ENCODE measurements at places on chromosomes 4 and X.

DNA sequence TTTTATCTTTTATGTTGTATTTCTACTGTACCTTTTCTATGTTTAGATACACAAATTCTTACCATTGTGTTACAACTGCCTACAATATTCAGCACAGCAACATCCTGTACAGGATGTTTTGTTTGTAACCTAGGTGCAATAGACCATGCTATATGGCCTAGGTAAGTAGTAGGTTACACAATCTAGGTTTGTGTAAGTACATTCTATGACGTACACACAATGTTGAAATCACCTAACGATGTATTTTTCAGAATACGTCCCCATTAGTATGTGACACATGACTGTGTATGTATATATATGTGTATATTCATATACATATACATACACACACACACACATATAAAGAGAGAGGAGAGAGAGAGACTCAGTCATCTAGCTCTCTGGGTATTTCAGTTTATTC is 103.5 kb downstream of the CLNK start:
- DNase-seq, result no peak

- no peak for DNase-seq
Observed at GRCh38 chr4:624705-625590, at the start of gene PDE6B. Gene PDE6B, plus strand, starts transcription at chr4:625573. Its CDS starts 54 bp downstream, at chr4:625627.

DNA sequence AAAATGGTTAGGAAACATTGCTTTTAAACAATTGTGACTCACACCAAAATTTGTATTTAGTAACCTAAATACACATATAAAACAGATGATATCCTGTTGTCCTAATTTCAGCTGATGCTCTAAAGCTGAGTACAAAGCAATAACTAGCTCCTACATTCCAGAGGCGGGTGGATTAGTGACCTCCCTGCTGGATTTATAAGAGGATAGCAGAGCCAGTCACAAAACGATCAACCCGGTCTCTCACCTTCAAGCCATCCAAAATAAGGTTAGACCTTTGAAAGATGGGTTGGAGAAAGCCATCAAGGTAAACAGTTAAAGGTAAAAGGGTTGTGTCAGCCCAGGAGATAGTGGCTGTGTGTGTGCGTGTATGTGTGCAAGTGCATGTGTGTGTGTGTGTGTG is 43.2 kb upstream of the SFRP2 start:
- no peak for DNase-seq

- no peak for DNase-seq
Observed at GRCh38 chrX:41276661-41277506, 57.1 kb upstream of the DDX3X start.

- DNase-seq, result peak; percentile 17
Observed at GRCh38 chr4:17092736-17093437, 194.4 kb upstream of the LDB2 start.

GRCh38 chr4:28621591-28621990 is 1761.0 kb downstream of the STIM2 start:
- peak; percentile 34 for DNase-seq

DNA sequence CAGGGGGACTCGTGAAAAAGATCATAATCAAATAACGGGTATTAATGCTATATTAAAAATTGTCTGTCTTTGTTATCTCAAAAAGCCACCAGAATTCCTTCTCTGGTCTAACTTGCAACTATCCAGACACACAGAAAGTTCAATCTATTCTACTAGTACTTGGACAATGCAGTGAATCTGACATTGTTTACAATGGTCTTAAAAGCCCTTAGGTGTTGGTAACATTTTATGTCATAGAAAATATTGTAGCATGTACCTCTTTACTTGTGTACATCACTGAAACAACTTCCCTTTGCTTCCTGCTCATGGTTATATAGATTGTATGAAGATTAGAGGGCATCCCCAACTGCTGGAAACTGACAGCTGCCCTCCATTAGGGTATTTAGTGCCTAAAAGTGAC is 71.1 kb upstream of the PPP3CA start:
- DNase-seq, result no peak

DNA sequence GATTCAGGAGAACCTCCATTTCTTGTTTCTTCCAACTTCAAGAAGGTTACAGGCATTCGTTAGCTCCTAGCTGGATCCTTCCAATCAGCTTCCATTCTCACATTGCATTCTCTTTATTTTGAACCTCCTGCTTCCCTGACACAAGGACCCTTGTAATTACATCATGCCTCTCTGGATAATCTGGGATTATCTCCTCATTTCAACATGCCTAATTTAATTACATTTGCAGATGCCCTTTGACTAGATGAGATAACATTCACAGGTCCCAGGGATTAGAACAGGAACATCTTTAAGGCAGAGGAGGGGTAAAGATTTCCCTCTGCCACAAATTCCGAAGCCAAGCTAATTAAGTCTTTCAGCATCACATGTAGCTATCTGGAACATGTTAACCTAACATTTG is 753.8 kb upstream of the PCDH7 start:
- DNase-seq, result no peak

DNA sequence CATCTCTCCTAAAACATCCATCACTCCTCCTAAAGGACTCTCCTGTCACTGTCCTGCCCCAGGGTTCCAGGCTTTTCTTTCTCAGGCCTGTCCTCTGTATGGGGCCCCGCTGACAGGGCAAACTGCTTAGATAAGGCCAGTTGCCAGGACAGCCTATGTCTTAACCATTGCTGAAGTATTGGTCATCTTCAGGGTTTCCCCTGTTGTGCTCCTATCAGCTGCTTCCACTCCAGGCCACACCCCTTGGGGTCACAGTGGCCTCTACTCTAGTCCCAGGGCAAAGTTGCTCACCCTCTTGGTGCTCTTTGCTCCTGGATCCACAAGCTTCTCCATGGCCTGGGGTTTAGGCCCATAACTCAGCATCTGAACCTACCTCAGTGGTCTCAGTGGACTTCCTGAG is 138.0 kb upstream of the PJA1 start:
- DNase-seq, result no peak

DNA sequence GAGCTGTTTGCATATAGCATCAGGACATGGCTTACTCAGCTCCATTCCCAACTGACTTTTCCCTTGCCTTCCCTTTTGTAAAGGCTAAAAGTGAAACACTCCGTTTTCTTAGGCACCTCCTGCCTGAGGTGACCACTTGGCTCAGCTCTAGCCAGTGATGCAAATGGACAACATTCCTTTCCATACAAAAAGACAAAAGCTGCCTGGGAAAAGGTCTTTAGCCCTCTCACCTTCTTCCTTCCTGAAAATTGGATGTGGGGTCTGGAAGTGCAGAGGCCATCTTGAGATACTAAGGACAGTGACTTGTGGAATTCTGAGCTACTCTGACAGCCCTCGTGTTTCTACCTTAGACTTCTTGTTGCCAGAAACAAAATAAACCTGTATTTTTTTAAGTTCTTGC is 27.7 kb upstream of the SFRP2 start:
- DNase-seq, result no peak

- DNase-seq, result no peak
Observed at GRCh38 chr4:145207934-145208333, 27.5 kb upstream of the OTUD4 start.

- no peak for DNase-seq
Observed at GRCh38 chrX:120244395-120244734, 6.2 kb upstream of the ZBTB33 start.

GRCh38 chr4:139828966-139829664 is 163.5 kb downstream of the MGST2 start:
- DNase-seq, result no peak
